ENCODE measurements at places on chromosomes 7 and 10.
A peak's percentile ranks its signal among the peaks of the same experiment; 100 is the strongest.

DNA sequence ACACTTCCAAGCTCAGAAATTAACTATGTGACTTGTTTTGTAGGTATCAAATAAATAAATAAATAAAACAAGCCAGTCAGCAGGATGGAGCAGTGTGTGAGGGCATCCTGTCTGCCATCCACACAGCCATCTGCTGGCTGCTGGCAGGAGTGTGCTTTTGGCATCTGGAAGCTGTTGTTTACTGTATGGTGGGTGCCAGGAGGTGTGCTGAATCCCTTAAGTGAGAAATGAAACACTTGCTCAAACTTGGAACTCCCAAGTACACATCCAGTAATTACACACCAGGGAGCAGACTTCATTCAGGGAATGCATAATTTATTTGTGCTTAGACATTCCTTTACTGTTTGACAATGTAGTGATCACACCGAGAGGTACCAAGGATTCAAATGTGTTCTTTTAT lies 16.9 kb upstream of the TAX1BP1 start:
- no peak for DNase-seq

DNA sequence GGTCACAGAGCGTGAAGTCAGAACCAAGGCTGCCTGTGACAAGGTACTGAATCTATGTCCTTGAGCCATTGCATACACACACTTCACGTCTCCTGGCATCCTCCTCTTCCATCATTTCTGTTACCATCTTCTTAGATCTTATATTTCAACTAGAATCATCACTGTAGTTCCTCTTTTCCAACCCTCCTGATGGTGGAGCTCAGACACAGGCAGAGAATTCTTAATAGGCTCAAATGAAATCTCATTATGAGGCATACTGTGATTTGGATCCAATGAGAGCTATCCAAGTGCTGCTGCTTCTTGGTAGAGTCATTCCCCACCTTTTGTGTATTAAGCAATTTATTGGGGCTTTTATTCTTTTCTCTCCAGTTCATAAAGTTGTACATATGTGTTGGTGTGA lies 113.2 kb downstream of the CALCR start:
- no peak for DNase-seq

DNA sequence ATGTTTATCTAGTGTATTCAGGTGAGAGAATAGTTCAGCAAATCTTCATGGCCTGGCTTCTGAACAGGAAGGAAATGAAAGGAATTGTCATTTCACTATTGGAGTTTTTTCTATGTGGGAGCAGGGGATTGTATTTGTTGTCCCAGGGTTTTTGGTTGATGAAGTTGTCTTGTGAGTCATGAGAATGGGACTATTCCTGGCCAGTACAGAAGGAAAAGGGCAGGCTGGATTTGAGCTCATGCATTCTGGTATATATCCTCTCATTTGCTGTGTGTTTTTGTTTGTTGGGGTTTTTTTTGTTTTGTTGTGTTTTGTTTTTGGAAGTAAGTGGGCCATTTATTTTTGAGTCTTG lies 101.2 kb upstream of the MKLN1 start:
- DNase-seq = no peak

DNA sequence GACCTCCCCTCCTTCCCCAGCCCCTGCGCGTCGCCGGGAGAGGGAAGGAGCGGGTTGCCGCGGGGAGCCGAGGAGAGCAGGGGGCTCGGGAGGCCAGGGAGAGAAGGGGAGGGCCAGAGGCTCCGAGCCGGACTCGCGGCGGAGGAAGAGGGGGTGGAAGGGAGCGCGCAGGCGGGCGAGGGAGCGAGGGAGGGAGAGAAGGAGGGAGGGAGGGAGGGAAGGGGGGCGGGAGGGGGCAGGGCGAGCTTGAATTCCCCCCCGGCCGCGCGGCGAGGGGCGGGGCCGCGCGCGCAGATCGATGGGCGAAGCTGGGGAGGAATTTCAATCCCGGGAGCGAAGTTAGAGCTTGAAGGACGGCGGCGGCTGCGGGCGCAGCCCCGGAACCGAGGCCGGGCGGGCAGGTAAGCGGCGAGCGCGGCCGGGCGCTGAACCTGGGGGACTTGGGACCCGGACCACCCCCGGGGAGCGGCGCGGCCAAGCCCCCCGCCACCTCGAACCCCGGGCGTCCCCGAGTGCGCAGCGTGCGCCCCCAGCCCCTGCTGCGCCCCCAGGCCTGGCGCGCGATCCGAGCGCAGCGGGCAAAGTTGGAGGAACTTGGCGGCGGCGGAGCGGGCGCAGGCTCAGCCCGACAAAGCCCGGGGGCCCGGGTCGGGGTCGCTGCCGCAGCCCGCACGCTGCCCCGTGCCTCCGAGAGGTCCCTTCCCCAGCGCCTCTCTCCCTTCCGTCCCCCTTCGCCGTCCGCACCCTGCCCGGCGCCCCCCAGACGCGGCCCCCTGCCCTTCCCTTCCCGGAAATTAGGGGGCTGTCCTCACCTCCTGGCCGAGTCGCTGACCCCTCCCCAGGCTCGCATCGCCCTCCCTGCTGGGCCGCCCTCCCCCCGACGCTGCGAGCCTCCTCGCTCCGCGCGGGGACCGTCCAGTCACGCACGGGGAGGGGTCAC lies at the start of gene ELFN1:
Gene ELFN1 (plus strand): TSS at position 324 of the 940 bp plus-strand sequence. CDS start 74,320 bp downstream, outside the sequence.
- DNase-seq = peak; percentile 88

DNA sequence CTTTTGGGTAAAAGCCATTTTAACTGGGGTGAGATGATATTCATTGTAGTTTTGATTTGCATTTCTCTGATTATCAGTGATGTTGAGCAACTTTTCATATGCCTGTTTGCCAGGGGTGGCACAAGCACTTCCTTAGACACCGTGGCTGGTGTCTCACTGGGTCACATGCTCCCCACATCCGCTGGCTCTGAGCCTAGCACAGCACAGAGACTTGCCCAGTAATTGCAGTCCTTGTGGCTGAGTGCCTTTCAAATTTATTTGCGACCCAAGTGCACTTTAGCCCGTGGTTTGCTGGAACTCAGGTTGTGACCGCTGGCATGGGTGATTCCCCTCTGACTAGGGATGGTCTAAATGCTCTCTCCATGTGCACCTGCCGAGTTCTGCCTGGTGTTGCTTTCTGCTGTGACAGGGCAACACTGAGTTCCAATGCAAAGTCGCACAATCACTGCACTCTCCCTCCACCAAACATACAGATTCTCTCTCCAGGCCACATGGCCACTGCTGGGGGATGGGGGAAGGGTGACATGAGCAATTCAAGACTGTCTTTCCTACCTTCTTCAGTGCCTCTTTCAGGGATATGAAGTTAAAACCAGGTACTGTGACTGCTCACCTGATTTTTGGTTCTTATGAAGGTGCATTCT lies 66.5 kb downstream of the ZNF277 start:
- no peak for DNase-seq

DNA sequence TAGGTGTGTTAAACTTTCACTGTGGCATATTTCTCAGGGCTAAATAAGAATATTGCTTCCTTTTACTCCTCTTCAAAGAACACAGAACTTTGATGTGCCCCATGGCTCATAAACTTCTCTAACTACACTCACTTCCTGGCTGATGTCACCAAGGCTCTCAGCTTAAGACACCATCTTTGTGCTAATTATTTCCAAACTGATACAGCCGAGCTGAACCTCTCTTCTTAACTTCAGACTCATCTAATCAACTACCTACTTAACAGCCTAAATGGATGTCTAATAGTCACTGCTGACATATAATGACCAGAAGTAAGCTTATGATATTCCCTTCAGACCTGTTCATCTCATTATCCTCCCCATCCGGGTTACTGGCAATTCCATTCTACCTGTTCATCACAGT lies 3.6 kb downstream of the C10orf67 start:
- no peak for DNase-seq

DNA sequence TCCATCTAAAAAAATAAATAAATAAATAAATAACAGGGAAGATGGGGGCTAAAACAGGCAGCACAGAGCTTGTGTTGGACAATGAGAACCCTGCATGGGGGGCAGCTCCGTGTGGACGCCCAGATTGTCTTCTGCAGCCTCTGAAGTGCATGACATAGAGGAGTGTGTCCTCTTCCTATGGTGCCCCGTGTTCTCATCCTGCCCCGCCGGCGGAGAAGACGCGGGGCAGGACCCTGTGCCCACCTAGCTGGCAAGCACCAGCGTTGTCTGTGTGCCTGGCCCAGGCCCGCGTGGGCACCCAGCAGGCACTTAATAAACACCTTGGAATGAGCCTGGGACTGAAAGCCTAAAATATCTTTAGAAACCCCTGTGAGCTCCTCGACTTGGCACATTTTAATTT lies 88.7 kb upstream of the DNAAF5 start:
- DNase-seq = no peak

GRCh38 chr7:25707768-25708620 lies 444.0 kb upstream of the NFE2L3 start:
- no peak for DNase-seq

- DNase-seq = no peak
Measured at GRCh38 chr7:2856388-2857169, 12.5 kb upstream of the GNA12 start.

GRCh38 chr7:48782511-48782910 lies 141.8 kb upstream of the CDC14C start:
- DNase-seq = no peak

DNA sequence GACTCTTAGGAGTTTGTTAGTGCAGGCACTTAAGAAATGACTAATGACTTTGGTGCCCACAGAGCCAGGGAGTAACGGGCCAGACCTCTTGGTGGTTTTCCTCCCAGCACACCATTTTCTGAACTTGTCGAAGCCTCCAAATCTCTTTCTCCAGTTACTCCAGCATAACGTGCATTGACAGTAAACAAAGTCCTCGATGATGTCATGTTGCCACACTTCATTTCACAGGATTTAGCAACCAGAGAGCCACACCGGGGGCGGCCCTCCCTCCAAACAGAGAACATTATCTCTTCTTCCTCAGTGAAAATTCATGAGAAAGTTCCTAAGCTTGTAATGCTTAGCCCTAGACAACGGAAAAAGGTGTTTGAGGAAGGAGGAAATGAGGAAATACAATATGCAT lies 4.0 kb upstream of the SVOPL start:
- no peak for DNase-seq

GRCh38 chr10:60410970-60411369 lies 21.3 kb upstream of the ANK3 start:
- no peak for DNase-seq

DNA sequence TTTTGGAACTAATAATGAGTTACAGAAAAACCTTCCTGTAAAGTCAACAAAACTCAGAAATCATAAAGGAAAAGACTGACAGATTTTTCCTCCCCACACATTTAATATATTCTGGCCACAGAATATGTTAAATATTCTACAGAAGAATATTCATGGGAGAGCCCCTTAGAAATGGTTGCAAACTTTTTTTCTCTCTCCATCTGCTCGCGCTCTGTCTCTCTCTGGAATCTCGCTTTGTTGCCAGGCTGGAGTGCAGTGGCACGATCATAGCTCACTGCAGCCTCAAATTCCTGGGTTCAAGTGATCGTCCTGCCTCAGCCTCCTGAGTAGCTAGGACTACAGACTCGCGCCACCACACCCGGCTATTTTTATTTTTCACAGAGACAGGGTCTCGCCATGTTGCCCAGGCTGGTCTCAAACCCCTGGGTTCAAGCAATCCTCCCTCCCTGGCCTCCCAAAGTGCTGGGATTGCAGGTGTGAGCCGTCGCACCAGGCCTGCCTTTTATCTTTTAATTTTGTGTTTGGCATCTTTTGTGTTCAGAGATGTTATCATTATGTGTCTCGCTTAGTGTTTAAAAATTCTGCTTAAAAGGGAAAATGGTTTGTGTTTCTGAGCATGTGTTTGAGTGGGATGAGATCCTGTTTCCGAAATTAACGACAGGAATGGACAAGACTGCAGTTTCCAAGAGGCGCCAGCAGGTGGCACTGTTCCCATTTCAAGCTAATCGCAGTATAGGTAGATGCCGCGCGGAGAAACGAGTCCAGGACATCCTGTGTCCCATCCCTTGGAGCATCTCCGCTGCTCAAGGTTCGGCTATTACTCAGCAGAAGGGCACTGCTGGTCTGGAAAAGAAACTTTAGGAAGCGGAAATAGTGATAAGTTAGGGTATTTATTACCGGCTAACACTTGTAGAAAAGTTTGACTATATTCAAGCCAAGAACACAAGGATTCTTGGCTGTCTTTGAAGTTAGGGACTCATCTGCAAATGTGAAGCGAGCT lies 23.1 kb upstream of the ST7 start:
- DNase-seq = peak; percentile 83

- DNase-seq = no peak
Measured at GRCh38 chr10:24962995-24963394, 10.6 kb upstream of the PRTFDC1 start.

- DNase-seq = no peak
Measured at GRCh38 chr7:88485821-88486220, 179.1 kb upstream of the STEAP4 start.

- DNase-seq = no peak
Measured at GRCh38 chr7:90518630-90519029, 49.2 kb downstream of the PTTG1IP2 start.

- peak; percentile 29 for DNase-seq
Measured at GRCh38 chr10:131815266-131816156, 85.3 kb upstream of the PPP2R2D start.

DNA sequence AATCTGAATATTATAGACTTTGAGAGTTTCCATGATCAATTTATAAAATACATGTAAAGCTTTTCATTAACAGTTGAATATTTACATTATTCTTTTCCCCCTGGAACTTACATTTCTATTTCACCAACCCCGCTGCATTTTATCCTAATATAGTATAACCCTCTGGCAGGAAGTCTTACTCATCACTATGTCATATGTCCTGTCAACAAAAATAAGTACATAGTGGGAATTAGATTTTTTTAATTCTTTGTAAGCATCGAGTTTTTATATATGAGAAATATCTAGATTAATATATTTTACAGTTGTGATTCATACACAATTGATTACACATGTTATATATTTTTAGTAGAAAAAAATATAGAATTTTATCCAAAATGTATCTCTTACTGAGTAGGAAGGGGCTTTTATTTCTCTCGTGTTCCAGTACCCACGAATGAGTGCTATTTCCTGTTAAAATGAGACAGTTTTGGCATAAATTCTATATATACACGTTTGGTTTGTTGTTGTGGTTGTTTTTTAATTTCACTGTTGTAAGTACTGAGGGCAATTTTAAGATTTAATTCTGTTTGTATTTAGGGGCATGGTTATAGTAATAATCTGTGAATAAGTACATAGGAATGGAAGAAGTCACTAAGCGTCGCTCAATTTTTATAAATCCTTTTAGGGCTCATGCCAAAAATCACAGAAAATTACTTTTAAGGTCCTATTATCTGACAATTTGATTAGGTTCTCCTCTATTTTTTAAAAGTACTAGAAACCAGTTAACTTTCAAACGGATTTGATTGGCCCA lies 87.1 kb downstream of the HECW1 start:
- DNase-seq = no peak

- DNase-seq = no peak
Measured at GRCh38 chr10:91127341-91128082, 93.0 kb upstream of the PCGF5 start.

- DNase-seq = no peak
Measured at GRCh38 chr7:98056580-98056979, 50.1 kb upstream of the LMTK2 start.

DNA sequence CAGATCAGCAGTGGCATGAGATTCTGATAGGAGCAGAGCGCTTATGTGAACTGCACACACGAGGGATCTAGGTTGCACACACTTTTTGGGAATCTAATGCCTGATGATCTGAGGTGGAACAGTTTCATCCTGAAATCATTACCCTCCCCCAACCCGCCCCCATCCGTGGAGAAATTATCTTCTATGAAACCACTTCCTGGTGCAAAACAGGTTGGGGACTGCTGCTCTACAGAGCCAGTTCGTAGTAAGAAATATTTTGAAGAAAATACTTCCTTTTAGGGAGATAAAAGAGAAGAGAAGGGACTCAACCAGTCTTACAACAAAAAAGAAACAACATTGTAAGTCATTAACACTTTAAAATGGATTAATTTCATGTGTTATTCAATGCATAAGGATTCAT lies 1308.2 kb downstream of the GATA3 start:
- no peak for DNase-seq

- no peak for DNase-seq
Measured at GRCh38 chr10:94214481-94214893, 148.3 kb downstream of the NOC3L start.

Data from ecto neural progenitor cell (in vitro differentiated cells).